Thymus (tissue), 14 donors: ENCODE measurements at places on chromosomes 1 and 21. TPM values are rescaled to one million over a fixed set of nuclear protein-coding genes. Genes with fewer than 3 reads are reported as not detected.

- H3K27ac ChIP-seq = no peak overlapping the region
- H3K27me3 ChIP-seq = no peaks in the 10 kb centered on the region
- no peaks in the 10 kb centered on the region for H3K4me1 ChIP-seq
- no peak for DNase-seq
- no peak overlapping the region for H3K4me3 ChIP-seq
- no peaks in the 10 kb centered on the region for H3K36me3 ChIP-seq
Measured at GRCh38 chr21:22961258-22961657, 1963.0 kb downstream of the NCAM2 start.

DNA sequence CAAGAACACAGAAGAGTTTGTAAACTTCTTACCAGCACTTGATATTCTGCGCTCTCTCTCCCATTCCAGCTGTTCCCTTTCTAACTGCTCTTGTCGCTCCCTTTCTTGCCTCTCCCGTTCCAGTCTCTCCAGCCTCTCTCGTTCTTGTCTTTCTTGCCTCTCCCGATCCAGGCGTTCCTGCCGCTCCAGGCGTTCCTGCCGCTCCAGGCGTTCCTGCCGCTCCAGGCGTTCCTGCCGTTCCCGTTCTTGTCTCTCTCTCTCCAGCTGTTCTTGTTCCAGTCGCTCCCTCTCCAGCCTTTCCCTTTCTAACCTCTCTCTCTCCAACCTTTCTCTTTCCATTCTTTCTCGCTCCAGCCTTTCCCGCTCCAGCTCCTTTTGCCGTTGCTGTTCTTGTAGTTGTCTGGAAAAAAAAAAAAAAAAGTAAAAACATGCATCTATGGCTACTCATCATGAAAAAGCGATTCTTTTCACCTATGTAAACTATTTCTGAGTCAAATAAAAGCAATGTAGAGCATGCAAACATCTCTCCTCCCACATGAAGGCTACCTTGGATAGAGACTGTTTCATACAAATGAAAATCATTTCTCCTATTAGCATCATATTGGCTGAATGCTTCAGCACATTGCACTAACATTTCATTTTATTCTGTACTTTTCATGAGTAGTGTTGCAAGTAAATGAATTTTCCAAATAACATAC lies 91.5 kb upstream of the LBR start:
- no peak for DNase-seq
- no peaks in the 10 kb centered on the region for H3K4me1 ChIP-seq

- no peak overlapping the region for H3K27ac ChIP-seq
- H3K27me3 ChIP-seq = peaks cover 2% of the 10 kb centered on the region
- DNase-seq = no peak
- peaks cover 49% of the 10 kb centered on the region for H3K4me1 ChIP-seq
- no peak overlapping the region for H3K4me3 ChIP-seq
Measured at GRCh38 chr1:206679738-206680211, 4.9 kb upstream of the MAPKAPK2 start.

DNA sequence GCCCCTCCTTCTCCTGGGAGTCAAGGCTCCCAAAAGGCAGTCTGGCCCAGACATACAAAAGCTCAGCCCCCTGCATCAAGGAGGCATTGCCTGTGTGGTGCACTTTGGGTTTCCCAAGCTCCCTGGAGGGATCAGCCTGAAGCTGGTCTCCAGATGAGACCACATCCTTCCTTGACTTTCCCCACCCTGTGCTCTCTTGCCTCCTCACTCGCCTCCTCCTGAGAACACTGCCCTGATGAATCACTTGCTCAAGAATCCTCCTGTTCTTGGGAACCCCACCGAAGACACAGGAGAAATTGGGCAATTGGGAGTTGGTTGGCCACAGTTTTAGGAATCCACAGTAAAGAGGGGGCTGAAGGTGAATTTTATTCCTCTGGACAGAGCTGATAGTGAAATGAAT lies 34.8 kb upstream of the LYST start:
- no peaks in the 10 kb centered on the region for H3K36me3 ChIP-seq
- H3K27me3 ChIP-seq = no peaks in the 10 kb centered on the region
- H3K27ac ChIP-seq = no peak overlapping the region

GRCh38 chr1:214310010-214310409 lies 29.1 kb downstream of the SMYD2 start:
- no peak overlapping the region for H3K27ac ChIP-seq
- no peak for DNase-seq
- no peak overlapping the region for H3K4me3 ChIP-seq
- H3K36me3 ChIP-seq = no peaks in the 10 kb centered on the region
- H3K27me3 ChIP-seq = no peaks in the 10 kb centered on the region

- no peak overlapping the region for H3K4me3 ChIP-seq
- H3K4me1 ChIP-seq = no peaks in the 10 kb centered on the region
- no peak overlapping the region for H3K27ac ChIP-seq
- no peak for DNase-seq
Measured at GRCh38 chr21:46124083-46124925, 26.4 kb downstream of the COL6A2 start.

LYPLA2 gene
- 47.2 TPM for total RNA-seq
